ENCODE measurements at places on chromosomes 7 and 10.

GRCh38 chr7:96303686-96304443 is 18.0 kb downstream of the SLC25A13 start:
- no peak for DNase-seq

DNA sequence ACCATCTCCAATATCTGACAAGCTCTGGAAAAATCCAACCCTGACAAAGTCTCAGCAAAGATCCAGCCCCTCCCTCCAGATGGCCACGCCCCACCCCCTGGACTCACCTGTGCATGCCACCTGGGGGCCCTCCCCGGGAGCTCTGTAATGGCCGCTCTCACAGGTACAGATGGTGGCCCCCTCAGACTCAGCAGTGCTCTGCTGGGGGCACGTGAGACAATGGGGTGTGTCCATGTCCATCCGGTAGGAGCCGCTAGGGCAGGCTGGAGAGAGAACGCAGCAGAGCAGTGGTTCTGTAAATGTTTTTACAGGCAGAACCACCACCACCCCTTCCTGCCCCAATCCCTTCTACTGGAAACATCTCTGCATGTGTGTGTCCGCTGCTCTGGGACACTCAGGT is 9.5 kb downstream of the EPHA1 start:
- no peak for DNase-seq

GRCh38 chr10:73905256-73906020 is 5.5 kb upstream of the PLAU start:
- DNase-seq: no peak

- no peak for DNase-seq
Measured at GRCh38 chr10:29731760-29732159, 97.0 kb upstream of the SVIL start.

GRCh38 chr7:69104023-69104422 is 494.3 kb upstream of the AUTS2 start:
- DNase-seq: no peak
